ENCODE measurements at places on chromosomes 2 and 18. TPM values are rescaled to one million over a fixed set of nuclear protein-coding genes. Genes with fewer than 3 reads are reported as not detected.

DNA sequence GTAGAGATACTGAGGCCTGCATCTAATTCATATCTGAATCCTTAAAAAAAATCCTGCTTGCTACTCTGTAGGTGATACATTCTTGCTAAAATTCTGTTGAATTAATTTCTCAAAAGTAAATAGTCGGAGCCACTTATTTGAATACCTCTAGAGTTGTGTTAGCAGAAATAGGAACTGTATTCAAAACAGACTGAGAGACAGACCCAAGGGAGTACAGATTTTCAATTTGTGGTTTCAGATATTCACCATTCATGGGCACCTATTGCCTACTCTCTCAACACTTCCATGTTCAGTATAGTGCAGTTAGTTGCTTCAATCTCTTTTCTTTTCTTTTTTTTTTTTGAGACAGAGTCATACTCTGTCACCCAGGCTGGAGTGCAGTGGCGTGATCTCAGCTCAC is 46.6 kb upstream of the CTLA4 start:
- no peak for DNase-seq

GRCh38 chr2:51151490-51152140 is 119.7 kb upstream of the NRXN1 start:
- no peak for DNase-seq

DNA sequence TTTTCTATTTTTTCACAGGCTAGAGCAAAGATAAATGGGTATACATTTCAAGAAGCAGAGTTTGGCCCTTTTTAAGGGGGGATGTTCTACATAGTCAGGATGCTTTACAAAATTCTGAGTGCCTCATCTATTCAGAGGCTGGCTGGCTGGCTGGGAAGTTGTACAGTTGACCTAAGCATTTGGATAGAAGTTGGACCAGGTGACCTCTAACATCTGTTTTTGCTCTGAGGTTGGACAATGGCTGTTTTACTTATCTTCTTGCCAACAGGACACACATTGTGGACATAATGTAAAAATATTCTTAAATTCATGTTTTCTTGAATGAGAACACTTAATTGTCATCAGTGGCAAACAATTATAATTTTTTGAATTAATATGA is 205.4 kb downstream of the PTPRM start:
- no peak for DNase-seq

DNA sequence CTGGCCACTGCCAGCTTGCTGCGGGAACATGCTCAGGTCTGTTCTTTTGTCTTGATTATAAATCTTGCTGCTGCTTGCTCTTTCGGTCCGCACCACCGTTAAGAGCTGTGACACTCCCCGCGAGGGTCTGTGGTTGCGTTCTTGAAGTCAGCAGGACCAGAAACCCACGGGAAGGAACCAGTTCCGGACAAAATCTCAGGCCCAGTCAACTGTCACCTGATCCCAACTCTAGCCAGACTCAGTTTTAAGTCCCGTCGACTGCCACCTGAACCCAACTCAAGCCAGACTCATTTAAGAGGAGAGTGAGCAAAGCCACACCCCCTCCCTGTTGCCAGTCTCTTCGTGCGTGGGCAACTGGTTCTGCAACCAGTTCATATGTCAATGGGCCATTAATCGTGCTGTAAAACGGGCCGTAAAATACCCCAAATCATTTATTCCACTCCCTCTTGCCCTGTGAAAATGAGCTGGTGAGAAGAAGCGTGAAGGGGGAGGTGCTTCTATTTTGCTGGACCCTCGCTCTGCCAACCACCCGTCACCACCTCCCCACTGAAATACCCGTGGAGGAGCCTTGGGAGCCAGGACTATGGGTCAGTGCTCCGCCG is 224.3 kb downstream of the NDUFA10 start:
- peak; percentile 49 for DNase-seq

GRCh38 chr2:19801367-19802080 is 100.3 kb downstream of the TTC32 start:
- peak; percentile 31 for DNase-seq

DNA sequence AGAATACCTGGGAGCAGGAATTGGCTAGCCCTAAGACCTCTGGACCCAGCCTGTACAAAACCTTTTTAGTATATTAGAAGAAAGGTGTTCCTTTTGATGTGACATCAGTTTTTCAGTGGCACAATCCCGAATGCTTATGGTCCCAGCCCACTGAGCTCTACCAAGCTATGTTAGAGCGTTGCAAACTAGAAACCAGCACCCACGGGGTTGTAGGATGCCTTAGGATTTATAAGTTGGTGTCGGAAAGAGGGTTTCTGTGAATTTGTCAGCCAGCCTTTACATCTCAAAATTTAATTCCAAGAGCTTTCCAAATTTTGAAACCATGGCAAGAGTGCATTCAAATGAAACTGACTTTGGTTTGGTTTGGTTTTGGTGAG is 499 bp upstream of the LMAN1 start:
- DNase-seq = no peak

DNA sequence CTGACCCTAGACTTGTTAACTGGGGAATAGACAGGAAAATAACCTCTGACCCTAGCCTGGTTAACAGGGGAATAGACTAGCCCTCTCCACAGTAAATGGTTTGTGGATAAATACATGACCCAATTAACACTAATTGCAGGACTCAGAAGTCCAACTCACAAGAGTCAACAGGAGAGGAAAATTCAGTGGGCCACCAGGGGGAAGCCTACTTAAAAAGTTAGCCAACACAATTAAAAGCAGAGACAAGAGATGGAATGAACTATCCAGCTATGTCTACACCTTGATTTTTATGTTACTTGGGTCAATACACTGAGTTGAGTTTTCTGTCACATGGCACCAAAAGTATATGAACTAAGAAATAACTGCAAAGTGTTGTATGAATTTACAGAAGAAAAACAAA is 158.8 kb upstream of the SLC39A10 start:
- no peak for DNase-seq

DNA sequence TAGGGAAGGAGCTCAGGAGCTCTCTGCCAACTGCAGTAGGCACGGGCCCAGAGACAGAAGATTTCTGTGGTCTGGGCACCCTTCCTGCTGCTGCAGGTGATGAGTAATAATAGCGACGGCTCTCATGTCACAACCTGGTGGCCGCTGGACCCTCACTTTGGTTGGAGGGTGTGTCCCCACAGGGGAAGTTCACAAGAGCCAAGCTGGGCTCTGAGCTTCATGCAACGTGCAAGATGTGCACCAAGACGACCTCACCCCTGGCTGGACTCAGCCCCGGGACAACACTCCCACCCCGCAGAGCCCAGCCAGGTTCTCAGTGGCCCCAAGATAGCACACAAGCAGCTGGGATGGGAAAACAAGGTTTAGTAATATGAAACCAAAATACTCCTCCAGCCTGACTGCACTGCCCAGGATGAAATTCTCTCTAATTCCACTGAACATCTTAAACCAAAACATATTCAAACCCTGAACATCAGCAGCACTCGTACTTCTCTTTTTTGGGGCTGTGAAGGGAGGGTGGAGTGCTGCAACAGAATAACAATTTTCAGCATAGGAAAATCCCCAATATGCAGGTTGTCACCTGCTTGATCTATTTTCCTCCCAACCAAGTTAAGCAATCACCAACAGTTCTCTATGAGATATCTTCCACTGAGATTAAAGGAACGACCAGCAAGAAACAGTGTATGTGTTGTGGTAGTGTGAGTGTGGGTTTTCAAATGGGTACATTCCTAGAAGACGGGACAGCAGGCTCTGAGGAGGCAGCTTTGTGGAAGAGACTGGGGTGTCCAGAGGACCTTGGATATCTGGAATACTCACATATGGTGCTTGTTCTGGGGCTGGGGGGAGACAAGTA is 26.5 kb downstream of the BCL2 start:
- DNase-seq = no peak

DNA sequence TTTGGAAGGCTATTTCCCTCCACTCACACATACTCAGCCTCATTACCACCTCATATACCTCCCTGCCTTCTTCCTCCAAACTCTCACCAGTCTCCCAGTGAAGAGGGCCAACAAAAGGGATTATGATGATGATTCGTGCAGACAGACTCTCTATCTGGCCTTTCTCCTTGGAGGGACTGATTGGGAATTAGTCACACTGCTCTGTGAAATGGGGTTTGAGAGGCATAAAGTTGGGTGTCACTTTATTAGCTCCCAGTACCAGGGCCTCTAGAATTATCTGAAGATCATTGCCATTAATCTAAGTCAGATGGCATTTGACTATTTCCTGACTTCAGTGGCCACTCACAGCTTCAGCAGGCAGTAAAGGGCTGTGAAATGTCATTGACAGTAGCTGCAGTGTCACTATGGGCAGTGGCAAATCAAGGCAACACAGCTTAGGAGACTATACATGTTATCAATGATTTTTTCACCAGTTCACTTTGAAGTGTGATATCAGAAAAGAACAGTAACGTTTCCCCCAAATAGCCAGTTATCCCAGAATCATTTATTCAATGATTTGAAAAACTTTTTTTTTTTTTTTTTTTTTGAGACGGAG is 17.4 kb downstream of the CNRIP1 start:
- DNase-seq = no peak

- DNase-seq = no peak
These were observed 535.7 kb downstream of the DCC start for GRCh38 chr18:52875725-52876124.

- DNase-seq = no peak
These were observed 756.6 kb downstream of the RNF144A start for GRCh38 chr2:7673853-7674252.

GRCh38 chr2:31234683-31235503 is 941 bp downstream of the EHD3 start:
- no peak for DNase-seq

DNA sequence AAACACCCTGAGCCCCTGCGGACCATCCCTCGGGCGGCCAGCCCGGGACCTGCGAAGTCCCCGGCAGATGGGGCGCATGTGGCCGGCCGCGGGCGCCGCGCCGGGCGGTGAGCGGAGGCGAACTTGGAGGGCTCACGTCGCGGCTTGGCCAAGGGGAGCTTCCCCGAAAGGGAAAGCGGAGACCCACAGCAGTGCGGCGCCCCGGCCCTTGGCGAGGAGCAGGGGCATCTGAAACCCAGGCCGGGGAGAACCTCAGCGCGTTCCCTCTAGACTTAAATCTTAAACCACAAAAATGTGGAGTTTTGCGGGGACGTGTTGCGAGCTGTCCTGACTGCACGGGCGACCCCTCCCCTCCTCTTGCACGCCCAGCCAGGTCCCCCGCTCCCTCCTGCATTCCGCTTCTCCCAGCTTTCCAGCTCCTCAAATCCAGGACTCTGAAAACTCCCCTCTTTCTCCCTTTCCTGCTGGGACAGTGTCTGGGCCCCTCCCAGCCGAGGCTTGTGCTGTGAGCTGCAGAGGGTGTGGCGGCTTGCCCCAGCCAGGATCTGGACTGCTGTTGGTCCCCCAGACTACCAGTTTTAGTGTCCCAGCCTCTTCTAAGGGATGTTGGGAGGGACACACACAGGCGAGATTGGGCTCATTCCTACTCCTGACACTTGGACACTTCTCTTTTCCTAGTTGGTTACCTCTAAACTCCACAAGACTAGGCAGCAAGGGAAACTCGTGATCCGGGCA is 1.3 kb downstream of the FMNL2 start:
- peak; percentile 41 for DNase-seq

- DNase-seq = no peak
These were observed 19.1 kb downstream of the EFHD1 start for GRCh38 chr2:232652505-232652851.

DNA sequence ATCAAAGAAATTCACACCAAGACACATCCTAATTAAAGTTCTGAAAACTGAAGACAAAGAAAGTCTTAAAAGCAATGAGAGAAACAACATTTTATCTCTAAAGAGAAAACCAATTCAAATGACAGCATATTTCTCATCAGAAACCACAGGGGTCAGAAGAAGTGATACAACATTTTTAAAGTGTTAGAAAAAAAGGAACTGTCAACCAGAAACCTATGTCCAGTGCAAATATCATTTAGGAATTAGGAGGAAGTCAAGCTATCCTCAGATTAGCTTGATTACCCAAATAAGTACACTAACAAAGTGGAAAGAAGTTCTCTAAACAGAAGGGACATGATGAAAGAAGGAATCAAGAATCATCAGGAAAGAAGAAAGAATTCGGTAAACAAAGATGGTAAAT is 59.5 kb upstream of the BCL2L11 start:
- no peak for DNase-seq

- DNase-seq = no peak
These were observed 14.9 kb downstream of the MRPS9 start for GRCh38 chr2:105052773-105053172.

GRCh38 chr18:48452861-48453323 is 43.7 kb upstream of the ZBTB7C start:
- no peak for DNase-seq

GRCh38 chr2:55511508-55512124 is 7.9 kb upstream of the CFAP36 start:
- peak; percentile 31 for DNase-seq

GRCh38 chr2:237322564-237322963 is 91.4 kb downstream of the COL6A3 start:
- DNase-seq = no peak

DNA sequence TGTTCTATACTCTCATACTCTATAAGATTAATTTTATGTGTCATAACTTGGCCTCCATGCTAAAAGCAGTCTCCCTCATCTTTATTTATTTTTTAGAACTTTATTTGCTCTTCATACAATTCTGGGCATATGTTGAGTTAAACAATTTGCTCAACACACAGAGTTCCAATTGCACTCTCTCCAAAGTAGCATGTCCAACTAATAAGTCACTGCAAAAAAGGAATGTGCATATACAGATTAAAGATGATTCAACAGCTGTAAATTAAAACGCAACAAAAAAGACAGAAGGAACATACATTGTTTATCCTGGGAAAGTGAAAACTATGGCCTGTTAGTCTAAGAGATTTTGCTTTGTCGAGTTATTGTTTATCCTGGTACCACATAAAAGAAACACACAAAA is 277.7 kb upstream of the ACVR2A start:
- DNase-seq = peak; percentile 35

GRCh38 chr18:22913861-22914260 is 19.3 kb upstream of the RBBP8 start:
- DNase-seq = peak; percentile 84

The HTR2B gene
- 10.3 TPM for polyA plus RNA-seq

The APLF gene
- polyA plus RNA-seq = 3.8 TPM

The TRAPPC8 gene
- polyA plus RNA-seq = 55.4 TPM

The CPLX4 gene
- 0.22 TPM for polyA plus RNA-seq

The ERMN gene
- polyA plus RNA-seq = 0.55 TPM

The GRP gene
- polyA plus RNA-seq = 0.27 TPM

The DAW1 gene
- 0.60 TPM for polyA plus RNA-seq

The OTOS gene
- 0.26 TPM for polyA plus RNA-seq

Measured in renal pelvis (tissue), 12 donors.